ENCODE measurements at places on chromosomes 12 and 14.

DNA sequence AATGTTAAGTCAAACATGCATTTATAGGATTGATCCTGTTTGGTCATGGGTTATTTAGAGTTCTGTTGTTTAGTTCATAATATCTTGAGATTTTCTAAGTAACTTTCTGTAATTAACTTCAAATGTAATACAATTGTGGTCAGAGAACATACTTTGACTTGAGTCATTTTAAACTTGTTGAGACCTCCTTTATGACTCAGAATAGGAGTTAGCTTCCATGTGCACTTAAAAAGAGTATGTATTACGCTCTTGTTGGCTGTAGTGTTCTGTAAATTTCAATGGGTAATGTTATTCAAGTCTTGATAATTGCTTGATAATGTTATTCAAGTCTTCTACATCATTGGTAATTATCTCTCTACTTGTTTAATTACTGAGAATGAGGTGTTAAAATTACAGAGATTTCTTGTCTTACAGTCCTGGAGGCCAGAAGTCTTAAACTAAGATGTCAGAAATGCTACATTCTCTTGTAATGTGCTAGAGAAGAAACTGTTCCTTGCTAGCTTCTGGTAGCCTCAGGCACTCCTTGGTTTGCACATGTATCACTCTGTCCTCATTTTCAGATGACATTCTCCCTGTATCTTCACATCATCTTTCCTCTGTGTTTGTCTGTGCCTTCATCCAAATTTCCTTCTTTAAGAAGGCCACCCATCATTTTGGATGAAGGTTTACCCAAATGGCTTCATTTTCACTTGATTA, 197.3 kb downstream of the TMTC3 start:
- DNase-seq, result no peak

DNA sequence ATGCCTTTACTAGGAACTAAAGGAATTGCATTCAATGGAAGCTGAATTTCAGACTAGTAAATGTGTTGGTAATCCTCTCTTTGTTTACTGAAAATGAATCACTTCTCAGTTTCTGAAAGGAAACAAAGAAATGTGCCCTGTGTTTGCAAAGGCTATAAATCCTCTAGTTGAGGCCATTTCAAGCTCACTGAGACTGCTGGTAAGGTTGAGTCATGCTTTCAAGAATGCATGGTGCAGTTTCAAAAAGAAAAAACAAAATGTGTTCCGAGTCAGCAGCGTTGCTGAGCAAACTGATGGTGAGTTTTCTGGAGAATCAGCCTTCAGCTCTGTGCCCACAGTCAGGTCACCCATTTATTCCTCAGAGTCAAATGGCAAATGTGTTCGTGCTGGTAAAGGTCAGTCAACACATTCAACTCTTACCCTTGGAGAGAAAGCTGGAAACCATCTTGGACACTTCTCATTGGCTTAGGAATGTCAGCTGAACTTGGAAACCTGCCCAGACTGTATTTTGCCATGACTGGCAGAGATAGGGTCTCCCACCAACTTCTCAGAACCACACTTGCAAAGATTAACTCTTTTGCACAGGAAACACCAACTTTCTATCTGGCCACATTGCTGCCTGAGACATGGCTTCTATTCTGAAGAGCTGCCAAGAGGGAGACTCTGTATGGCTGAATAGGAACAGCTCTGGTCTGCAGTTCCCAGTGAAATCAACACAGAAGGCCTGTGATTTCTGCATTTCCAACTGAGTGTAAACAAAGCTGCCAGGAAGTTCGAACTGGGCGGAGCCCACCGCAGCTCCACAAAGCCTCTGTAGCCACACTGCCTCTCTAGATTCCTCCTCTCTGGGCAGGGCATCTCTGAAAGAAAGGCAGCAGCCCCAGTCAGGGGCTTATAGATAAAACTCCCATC, 484.4 kb downstream of the ATP23 start:
- no peak for DNase-seq

- no peak for DNase-seq
Measured at GRCh38 chr14:87483271-87484260, 509.4 kb downstream of the GALC start.

DNA sequence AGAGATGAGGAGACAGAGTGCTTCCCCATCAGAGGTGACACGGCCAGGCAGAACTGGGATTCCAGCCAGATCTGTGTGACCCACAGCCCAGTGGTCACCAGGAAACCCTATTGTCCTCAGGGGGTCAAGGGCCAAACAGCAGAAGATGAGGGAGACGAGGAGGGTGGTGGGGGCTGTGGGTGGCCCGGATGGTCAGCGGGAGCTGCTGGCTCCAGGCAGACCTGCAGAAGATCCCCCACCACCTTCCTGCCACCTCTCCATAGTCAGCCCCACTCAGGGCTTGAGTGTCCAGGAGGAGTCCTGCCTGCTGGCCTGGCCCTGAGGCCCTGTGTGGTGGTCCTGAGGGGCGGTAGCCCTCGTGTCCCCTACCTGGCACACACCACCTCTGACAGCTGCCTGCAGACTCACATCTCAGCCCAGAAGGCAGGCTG, 136.8 kb downstream of the CALM1 start:
- DNase-seq, result no peak

GRCh38 chr12:40691913-40692764, at the start of gene CNTN1:
CNTN1 (plus strand) TSS chr12:40692439.
- DNase-seq, result peak; percentile 12

GRCh38 chr12:89706551-89706950, 2.1 kb downstream of the ATP2B1 start:
- no peak for DNase-seq

DNA sequence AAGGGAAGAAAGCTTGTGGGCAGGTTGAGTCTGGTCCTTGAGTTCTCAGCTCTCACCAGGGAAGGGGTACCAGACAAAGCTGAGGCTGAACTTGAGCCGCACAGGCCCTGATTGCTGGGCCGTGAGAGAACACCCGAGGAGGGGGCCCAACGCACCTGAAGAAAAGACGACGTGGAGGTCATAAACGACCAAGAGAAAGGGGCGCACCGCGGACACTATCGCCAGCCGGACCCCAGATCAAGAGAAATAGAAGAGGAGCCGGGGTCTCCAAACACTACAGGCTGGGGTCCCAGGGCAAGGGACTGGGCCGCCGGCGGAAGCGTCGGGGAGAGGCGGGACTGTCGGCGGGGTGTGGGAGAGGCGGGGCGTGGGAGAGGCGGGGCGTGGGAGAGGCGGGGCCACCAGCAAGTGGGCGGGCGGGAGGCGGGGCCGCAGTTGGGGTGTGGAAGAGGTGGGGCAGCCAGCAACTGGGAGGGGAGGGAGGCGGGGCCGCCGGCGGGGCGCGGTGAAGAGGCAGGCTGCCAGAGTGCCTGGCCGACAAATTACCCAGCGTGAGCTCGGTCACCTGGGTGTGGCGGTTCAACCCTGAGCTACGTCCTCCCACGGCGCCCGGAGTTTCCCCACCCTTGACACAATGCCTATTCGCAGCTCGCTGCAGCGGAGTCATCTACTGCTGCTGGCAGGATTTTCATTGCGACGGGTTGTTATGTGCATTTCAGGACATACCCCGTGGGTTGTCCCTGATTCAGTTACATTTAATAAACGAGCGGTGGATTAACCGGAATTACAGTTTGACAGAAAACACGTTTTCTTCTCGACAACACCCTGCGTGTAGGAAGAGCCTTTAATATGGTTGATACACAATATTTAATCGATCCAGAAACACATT, 15.5 kb upstream of the NEMF start:
- peak; percentile 36 for DNase-seq

GRCh38 chr12:99110868-99111267, 465.8 kb downstream of the APAF1 start:
- DNase-seq, result no peak

Measured in cortex of kidney (tissue), 1 donor.